ENCODE measurements at places on chromosomes 12 and 14.

DNA sequence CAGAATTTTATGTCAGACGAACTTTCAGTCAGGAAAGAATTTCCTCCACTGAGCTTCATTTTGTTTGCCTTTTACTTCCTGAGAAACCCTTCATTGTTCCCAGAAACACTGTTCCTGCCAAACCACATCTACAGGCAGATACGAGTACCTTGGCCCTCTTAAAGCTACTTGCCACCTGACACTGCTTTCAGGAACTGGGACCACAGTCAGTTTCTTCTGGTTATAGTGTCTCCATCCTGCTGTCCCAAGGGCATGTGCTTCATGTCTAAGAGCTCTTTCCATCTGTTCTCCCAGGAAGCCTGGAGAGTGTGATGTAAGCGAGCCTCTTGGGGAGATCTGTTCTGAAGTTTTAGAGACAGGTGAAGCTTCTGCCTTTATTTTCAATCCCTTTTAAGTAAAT, 161.7 kb upstream of the PLEKHA5 start:
- no peak for DNase-seq

DNA sequence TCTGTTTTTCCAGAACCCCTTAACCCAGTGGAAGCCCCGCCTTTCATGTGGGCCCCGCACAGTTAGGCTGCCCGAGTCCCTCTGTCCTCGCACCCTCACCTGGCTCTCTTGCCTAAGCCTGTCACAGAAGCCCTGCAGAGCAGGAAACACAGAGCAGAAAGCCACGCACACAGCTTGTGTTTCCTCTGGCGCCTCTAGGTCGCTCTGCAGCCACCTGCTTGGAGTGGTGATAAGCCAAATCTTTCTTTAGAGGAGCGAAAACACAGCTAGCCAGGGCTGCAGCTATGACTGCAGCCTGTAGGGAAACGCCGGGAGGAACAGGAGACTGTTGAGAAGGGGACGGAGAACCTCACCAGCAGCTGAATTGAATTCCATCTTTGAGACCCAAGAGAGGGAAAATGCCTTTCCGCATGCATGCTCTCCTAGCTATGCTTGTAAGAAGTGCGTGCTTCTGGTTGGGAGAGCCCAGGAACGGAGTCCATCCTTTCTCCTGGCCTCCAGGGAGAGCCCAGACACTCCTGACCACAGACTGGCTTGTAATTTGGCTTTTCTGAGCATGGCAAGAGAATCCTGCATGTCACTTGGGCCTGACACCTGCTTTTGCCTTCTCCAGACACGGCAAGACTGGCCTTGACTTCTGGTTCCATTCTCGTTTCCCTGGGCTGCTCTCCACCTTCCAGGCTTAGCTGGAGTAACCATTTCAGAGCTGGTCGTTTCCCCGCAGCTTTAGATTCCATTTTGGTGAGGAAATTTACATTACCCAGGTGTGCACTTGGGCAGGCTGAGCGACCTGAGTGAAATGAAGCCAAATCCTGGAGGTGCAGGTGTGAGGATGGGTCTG, 301.6 kb downstream of the CACNA1C start:
- no peak for DNase-seq

DNA sequence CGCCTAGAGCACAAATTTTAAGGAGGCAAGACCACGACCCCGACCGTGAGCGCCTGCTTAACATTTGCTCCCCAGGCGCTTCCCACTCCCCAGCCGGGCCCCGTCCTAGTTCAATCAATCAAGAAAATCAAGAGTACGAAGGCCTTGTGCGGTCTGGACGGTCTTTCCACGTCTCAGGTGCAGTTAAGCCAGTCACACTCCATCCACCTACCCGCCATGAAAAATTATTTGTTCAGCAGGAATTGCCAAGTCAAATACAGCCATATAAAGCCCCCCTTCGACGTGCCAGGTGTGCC, 603 bp upstream of the LRR1 start:
- no peak for DNase-seq

GRCh38 chr12:30877105-30877875, 49.3 kb upstream of the TSPAN11 start:
- DNase-seq: no peak

DNA sequence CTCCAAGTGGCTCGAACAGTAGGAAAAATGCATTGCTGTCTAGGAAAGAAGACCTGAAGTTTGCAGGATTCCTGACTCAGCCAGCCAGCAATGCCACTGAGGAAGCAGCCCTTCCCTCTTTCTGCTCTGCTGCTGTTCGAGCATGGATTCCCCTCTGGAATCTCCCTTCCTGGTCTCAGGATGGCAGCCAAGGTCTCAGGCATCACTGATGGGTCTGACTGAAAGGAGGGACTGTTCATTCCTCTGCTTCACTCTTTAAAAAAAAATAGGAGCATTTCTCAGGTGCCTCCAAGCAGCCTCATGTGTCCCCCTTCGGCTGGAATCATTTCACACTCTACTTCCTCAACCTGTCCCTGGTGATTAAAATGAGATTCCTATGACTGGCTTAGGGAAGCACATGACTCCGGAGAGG, 62.4 kb downstream of the SLC15A4 start:
- DNase-seq: no peak

- no peak for DNase-seq
These were observed 36.8 kb downstream of the RTRAF start for GRCh38 chr14:52026017-52026660.

GRCh38 chr14:74488786-74489397, 4.2 kb downstream of the NPC2 start:
- DNase-seq: no peak

- no peak for DNase-seq
These were observed 38.8 kb upstream of the TDRD9 start for GRCh38 chr14:103889313-103890051.

DNA sequence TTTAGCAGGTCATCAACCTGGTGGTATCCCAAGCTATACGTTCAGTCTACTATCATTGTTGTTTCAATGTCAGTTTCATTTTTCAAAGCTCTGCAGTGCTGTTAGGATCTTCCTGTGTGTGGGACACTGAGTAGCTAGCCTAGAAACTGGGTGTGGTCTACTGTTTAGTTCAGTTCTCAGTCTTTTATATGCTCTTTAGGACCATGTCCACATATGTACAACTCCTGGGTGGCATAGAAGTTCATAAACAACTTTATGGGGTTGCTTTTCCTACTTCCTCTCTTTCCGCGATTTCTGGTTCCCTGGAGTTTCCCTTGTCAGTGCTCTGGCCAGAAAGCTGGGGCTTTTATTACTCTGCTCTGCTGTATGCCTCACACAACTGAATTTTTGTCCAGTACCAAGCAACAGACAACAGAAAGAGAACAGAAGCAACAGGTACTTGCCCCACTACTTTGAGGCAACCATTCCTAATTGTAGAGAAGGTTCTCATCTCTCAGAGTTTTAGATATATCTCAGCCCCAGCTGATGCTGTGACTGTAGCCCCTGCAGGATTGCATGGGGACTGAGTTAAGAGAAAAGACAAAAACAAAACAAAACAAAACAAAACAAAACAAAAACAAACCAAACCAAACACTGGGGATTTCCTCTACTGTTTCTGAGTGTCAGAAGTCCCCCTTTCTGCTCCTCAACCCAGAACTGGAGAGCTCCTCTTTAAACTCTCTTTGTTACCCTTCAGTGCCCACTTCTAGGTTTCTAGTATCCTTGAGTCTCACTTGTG, 30.3 kb downstream of the MIS18BP1 start:
- no peak for DNase-seq

DNA sequence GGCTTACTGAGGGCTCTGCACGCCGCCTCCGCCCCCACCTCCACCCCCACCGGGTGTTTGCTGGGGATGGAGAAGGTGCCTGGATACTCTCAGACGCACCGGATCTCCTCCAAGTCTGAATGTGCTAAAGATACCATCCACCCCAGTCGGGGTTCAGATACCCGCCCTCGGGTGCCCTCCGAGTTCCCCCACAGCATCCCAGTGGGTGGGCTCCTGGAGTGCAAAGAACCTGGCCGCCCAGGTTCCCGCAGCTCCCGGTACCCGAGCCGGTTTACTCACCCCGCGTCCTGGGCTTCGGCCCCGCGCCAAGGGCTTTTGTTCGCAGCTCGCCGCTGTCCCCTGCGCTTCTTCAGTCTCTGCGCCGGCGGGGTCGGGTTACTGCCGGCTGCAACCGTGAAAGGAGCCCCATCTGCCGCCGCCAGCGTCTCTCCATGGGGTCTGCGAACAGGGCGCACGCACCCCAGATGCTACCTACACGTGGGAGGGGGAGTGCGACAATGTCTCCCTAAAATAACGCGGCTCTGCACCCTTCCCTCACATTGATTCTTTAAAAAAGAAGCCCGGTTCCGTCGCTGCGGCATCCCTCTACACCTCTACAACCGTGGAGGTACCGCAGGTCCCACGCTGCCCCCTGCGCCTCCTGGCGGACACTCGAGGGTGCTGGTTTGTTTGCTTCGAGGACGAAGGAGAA, at the start of gene CCDC177:
TSS of gene CCDC177 (minus strand) at position 609 of the 691 bp plus-strand sequence. CDS start 1,249 bp downstream, outside the sequence.
- peak; percentile 48 for DNase-seq

- DNase-seq: peak; percentile 64
These were observed 59.4 kb downstream of the DGLUCY start for GRCh38 chr14:91173221-91173670.

DNA sequence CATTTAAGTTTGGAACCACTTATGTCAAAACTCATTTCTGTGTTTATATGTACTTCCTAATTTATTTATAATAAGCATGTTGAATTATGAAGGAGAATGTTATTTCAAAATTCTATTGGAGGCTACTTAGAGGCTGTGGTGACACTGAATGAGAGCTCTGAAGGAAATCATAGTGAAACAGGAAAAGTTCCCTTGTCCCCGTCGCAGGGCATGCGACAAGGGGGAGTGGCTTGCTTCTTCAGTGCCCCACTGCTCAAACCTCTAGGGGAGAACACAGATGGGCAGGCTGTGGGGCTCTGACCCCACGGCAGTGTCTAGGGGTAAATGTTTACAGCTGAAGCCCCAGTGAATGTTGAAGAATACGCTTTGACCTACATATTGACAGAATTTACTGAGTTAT, 261.9 kb downstream of the RAD51B start:
- no peak for DNase-seq

DNA sequence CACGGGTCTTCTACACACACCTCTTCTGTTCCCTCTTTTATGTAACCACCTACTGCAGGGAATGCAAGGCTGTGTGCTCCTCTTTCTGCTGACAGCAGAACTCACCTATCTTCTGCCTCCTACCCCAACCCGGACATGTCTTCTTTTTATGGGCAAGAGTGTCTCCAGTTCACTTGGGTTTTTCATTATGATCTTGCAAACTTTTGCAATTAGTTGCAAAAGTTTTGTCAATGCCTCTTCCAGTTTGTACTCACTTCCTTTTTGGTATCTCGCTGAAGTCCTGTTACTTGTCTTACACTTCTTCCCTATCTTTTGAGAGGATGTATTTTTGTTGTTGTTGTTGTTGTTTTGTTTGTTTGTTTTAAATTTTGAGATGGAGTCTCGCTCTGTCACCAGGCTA, 50.6 kb downstream of the DRAM1 start:
- DNase-seq: no peak

DNA sequence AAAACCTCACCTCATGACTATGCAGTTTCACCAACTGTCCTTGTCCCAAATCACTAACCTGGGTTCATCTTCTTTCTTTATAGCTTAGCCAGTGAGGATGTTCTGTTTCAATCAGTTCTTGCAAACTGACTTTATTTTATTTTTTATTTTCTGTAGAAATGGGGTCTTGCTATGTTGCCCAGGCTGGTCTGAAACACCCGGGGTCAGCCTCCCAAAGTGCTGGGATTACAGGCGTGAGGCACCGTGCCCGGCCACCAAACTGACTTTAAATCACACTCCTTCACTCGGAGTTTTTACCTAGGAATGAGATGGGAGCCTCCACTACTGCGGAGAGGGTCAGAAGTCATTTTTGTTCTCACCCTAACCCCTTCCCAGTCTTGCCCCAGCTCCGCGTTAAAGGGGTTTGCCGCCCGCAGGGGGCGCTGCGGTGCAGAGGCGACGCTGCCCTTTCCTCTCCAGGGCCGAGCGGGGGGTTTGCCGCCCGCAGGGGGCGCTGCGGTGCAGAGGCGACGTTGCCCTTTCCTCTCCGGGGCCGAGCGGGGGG, 7.0 kb upstream of the B4GALNT3 start:
- DNase-seq: no peak

DNA sequence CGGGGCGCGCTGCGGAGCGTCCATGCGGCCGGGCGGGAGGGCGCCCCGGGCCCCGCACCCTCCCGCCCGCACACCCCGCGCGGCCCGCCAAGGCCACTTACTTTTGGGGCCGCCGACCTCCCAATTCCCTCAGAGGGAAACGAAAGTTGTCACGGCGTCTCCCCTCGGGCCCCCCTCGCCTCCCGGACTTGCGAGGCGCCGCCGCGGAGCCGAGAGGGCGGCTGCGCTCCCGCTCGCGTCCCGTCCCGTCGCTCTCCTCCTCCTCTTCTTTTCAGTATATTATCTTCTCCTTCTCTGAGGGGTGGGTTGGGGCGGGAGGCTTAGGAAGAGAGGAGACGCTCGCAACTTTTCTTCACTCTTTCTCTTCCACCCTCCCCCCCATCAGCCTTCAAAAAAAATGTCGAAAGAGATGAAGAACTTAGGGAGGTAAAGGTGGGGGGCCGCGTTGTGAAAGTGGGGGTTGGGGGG, 613 bp downstream of the DUSP16 start:
- DNase-seq: no peak

- no peak for DNase-seq
These were observed 137.0 kb downstream of the CRADD start for GRCh38 chr12:93813972-93814821.

DNA sequence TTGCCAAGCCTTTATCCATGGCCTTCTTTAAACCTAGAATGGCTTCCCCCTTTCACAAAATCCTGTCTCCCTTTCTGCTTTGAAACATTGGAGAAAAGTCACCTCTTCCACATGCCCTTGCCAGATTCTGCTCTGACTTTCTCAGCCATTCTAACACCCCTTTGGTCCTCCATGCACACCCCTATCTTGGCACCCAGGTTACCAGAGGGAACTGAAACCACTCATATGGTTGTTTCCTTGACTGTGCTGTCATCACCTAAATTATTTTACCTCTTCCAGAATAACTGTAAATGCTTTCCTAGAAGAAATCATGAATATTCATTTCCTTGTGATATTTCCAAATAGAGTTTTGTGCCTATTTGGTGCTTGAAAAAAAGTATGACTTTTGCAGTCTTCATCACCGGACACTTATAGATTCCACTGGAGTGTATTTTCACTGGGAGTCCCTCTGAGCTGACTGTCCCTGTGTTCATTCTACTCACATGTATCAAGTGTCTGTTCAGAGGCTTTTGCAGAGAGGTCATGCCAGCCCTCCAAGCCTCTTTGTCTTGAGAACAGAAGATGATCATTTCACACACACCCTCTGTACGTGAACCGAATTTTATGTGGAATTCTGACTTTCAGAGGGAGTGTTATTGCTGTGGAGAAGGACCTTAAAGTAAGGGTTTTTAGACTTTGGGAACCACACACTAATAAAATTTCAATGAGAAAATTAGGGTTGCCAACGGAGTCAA, 74.1 kb downstream of the PLXNC1 start:
- no peak for DNase-seq
